CD8-positive, alpha-beta memory T cell (primary cell): ENCODE measurements at places on chromosomes 3 and 15. TPM values are rescaled to one million over a fixed set of nuclear protein-coding genes. Genes with fewer than 3 reads are reported as not detected.

GRCh38 chr15:33113666-33114373 is 80.7 kb downstream of the FMN1 start:
- no peak for DNase-seq

- no peak for DNase-seq
Observed at GRCh38 chr3:148146947-148147826, 550.5 kb upstream of the AGTR1 start.

C3orf85 gene
- not detected for total RNA-seq

DNA sequence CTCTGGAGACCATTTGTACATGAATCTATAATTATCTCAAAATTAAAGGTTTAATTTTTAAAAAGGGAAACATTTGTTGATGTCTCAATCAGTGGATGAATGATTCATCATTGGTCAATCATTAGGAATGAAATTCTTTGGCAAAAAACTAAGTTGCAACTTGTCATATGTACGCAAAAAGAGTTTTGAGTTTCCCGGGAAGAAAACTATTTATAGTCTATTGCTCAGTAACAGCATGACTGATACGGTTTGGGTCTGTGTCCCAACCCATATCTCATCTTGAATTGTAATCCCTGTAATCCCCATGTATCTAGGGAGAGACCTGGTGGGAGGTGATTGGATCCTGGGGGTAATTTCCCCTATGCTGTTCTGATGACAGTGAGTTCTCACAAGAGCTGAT is 765.8 kb upstream of the ROBO1 start:
- no peak for DNase-seq

FOXB1 gene
- total RNA-seq = 0.37 TPM

CSK gene
- total RNA-seq = 294 TPM

- DNase-seq = no peak
Observed at GRCh38 chr15:64982472-64982871, 7.2 kb downstream of the SPG21 start.

GPR149 gene
- not detected for total RNA-seq

- no peak for DNase-seq
Observed at GRCh38 chr3:53109891-53110771, 20.1 kb downstream of the RFT1 start.

GRCh38 chr3:132421832-132422231 is 4.5 kb downstream of the DNAJC13 start:
- no peak for DNase-seq

TMCC1 gene
- total RNA-seq = 18.6 TPM

TNFAIP8L3 gene
- total RNA-seq = 2.1 TPM

DNA sequence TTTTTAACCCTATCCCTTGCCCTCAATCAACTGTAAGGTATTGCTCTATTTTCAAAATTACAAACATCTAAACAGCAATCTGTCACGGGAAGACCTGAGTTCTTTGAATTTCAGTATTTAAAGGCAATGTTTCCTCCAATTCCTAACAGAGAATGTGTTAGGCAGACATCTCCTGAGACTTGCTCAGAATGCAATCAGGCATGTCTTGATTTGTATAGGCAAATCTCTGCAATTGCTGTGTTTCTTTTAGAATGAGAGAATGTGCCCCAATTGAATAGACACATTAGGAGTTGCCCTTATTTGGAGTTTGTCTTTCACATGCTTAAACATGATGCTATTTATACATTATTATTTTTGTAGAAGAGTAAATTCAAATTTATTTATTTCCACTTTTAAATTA is 205.6 kb downstream of the CADM2 start:
- DNase-seq = no peak

KNSTRN gene
- 42.8 TPM for total RNA-seq

SCG5 gene
- total RNA-seq = 0.28 TPM

- no peak for DNase-seq
Observed at GRCh38 chr15:30990446-30991254, 778 bp downstream of the MTMR10 start.

DNA sequence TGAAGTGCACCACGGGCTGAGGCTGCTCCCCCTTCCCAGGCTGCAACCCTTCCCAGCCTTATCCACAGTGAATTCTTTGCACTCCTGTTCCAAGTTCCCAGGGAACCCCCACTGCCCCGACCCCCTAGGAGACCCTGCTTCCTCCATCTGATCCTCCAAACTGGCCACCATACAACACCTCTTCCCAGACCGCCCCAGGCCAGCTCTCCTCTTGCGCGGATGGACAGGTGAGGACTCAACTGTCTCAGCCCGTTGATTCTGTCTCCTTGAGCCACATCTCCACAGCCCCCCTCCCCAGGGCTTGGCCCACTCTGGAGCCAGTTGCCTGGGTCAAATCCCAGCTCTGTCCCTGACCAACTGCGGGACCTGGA is 21.7 kb downstream of the GRIP2 start:
- DNase-seq = no peak

LEKR1 gene
- 0.55 TPM for total RNA-seq

ABHD14A gene
- total RNA-seq = 14.4 TPM

CSNK1G1 gene
- 27.0 TPM for total RNA-seq

- DNase-seq = no peak
Observed at GRCh38 chr3:179949869-179950268, 86.9 kb downstream of the PEX5L start.

HRG gene
- total RNA-seq = not detected

- no peak for DNase-seq
Observed at GRCh38 chr3:172370419-172370818, 77.8 kb downstream of the GHSR start.

GRCh38 chr3:32292085-32292796 is 53.8 kb downstream of the CMTM8 start:
- no peak for DNase-seq

ATRIP gene
- total RNA-seq = 22.1 TPM

FBXL22 gene
- 0.84 TPM for total RNA-seq

DNA sequence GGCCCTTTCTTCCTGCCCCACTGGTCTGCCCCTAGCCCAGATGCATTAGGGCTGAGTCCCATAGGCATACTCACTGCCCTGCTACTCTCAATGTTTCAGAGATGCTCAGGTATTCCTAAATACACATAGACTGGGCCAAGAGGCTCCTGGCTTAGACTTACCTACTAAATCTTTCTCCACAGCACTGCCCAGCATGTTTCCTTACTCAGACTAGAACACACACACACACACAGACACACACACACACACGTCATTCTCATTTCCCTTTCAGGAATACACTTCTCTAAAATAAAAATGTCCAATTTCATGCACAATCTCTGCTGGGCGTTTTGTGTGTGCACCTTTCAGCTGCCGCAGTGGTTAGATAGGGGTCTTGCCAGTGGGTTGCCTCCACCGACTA is 175.7 kb downstream of the FAM43A start:
- no peak for DNase-seq

- no peak for DNase-seq
Observed at GRCh38 chr3:65786890-65787289, 251.8 kb downstream of the MAGI1 start.

- DNase-seq = no peak
Observed at GRCh38 chr3:175965036-175965435, 1105.9 kb downstream of the NAALADL2 start.

DNA sequence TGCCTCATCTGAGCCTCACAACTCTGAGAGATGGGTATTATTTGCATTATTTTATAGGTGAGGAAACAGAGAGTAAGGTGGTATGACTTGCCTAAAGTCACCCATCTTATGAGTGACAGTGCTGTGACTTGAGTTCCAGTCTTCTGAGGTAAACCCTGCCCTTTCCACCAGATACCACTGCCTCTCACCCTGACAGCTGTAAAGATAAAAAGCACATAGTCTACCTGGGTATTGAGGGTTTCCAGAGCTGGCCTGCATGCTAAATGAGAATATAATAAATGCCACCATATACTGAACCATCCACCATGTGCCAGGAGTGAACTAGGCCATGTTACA is 25.6 kb downstream of the RASGRP1 start:
- no peak for DNase-seq

GRCh38 chr15:33086500-33087121 is 107.9 kb downstream of the FMN1 start:
- peak; percentile 6 for DNase-seq

DNA sequence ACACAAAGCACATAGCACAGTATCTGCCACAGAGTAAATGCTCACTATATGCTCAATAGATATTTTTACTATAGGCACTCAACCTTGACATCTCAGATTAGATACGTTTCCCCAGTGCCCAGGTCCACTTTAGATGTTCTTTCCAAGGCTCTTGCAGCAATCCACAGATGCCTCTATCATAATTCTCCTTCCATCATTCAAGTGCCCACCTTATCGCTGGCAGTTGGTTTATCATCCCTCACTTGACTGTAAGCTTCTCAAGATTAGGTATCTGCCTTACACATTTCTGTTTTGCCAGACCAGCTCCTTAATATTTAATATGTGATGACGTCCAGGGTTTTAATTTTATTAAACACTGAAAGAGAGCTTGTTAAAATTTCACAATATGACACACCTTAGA is 8.6 kb downstream of the NCEH1 start:
- DNase-seq = no peak

APOD gene
- 0.20 TPM for total RNA-seq

HDC gene
- total RNA-seq = 0.15 TPM

DNA sequence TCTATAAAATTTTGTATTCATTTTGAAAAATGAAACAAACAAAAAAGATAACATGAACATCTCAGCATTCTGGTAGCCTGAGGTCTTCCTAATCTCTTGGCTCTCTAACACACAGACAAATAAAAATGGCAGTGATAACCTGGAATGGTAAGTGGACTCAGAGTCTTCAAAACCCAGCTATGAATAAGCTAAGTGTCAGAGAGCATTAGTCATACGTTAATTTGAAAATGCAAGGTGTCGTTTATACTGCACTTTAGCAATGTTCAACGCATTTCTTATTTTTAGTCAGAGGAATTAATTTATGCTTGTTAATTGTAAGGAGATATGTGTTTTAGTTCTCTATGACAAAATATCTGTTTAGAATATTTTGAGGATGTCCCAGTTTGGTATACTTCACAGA is 294.3 kb downstream of the NEK10 start:
- DNase-seq = no peak

GRCh38 chr3:45011756-45012508 is 14.2 kb upstream of the CLEC3B start:
- DNase-seq = no peak

GRCh38 chr15:87245592-87245991 is 1010.9 kb downstream of the NTRK3 start:
- no peak for DNase-seq

- DNase-seq = no peak
Observed at GRCh38 chr3:185629554-185630181, 43.6 kb downstream of the SENP2 start.

GRCh38 chr3:112129925-112130637 is 3.0 kb downstream of the GCSAM start:
- DNase-seq = no peak

DNA sequence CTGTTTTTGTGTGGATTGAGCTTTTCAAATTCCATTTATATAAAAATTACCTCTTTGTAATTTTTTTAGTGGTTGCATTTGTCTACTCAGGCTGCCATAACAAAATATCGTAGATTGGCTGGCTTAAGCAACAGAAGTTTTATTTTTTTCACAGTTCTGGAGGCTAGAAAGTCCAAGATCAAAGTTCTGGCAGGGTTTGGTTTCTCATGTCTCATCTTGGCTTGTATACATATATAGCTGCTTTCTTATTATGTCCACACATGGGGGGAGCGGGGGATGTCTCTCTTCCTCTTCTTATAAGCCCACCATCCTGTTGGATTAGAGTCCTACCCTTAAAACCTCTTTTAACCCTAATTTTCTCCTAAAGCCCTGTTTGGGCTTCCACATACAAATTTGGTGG is 28.5 kb downstream of the MGA start:
- DNase-seq = no peak

DNA sequence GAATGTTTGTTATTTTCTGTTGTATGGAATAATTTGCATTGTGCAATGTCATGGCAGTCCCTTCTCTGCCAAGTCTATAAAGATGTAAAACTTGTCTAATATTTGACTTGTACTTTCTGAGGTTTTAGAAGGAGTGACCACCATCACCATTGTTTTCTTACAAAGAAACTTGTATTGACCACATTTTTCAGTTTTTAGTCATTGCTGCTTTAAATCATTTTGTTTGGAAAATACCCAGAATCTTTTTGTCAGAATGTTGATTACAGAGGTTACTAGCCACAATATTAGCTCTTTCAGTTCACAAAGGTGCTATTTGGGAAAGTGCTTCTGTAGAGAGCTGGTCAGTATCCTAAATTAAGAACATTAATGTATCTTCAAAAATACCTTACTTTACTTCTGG is 532.4 kb upstream of the GBE1 start:
- DNase-seq = no peak

PCLAF gene
- total RNA-seq = 90.3 TPM

DNA sequence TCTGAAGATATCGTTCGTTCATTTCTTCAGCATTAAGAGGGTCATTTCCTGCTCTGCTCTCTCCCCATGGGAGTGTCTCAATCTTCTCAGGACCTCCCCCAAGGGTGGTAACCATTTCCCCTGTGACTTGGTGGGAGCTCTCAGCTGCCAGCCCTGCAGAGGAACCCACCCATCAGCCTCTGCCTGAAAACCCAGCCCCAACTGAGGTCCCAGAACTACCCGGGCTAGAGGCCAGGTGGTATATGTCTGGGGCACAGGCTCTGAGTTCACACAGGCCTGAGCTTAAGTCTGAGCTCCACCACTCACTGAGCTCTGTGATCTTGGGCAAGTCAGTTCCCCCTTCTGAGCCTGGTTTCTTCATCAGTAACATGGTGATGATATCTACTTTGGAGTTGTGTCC is 10.0 kb upstream of the ATP2B2 start:
- DNase-seq = no peak

DNA sequence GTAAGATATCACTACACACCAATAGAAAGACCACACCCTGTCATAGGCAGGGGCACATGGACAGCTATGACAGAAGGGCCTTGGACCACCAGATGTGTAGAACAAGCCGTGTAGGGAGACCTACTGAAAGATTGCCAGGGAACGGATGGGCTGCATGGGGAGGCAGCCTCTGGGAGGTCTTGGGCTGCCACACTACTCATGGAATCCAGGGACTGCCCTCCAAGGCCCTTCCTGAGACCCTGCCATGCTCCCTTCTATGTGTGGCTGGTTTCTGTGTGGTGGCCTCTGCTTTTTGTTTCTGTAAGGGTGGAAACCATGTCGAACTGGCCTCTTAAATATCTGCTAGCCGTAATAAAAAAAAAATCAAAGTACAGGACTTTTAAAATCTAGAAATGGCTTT is 86.9 kb downstream of the OCA2 start:
- DNase-seq = no peak
